Activated T-helper 9 cell treated with anti-CD3 and anti-CD28 coated beads, Interleukin-2, amount 50 U/mL, for 16 hours (primary cell): ENCODE measurements at places on chromosomes 2 and 18.

DNA sequence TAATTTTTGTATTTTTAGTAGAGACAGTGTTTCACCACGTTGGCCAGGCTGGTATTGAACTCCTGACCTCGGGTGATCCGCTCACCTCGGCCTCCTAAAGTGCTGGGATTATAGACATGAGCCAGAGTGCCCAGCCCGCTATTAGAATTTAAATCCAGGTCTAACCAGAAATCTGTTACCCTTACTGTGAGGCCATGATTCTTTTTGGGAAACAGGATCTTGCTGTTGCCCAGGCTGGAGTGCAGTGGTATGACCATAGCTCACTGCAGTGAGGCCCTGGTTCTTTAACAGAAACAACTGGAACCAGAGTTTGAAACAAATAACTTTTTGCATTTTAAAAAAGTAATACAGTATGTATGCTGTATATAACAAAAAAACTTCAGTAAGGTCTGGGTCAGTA lies 75.7 kb downstream of the NOL10 start:
- DNase-seq, result no peak

DNA sequence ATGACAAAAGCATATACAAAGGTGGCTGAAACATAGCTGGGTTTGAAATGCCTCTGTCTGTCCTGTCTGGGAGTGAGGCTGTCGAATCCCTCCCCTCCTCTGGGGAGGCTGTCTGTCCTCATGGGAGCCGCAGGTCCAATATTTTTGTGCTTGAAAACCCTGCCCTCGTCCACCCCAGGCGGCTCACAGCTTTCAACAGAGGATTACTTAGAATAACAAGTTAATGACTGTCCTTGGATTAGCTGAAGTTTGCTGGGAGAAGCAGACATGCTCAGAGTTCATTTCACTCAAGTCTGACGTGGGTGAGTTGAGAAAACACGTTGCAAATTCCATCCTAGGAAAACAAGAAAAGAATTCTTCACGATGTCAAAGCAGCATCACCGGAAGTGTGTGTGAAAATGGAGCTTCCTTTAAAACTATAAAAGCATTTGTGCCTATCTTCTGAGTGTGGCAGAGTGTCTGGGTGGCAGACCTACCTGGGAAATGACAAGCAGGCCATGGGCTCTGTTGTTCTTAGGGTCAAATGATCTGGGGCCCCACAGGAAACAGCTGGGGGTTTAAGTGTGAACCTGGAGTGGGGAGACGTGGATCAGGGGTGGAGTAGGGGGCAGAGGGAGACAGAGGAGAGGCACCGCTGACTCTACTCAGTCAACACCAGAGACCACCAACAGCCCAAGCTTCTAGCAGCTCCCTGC lies 77.1 kb downstream of the DDX1 start:
- no peak for DNase-seq

DNA sequence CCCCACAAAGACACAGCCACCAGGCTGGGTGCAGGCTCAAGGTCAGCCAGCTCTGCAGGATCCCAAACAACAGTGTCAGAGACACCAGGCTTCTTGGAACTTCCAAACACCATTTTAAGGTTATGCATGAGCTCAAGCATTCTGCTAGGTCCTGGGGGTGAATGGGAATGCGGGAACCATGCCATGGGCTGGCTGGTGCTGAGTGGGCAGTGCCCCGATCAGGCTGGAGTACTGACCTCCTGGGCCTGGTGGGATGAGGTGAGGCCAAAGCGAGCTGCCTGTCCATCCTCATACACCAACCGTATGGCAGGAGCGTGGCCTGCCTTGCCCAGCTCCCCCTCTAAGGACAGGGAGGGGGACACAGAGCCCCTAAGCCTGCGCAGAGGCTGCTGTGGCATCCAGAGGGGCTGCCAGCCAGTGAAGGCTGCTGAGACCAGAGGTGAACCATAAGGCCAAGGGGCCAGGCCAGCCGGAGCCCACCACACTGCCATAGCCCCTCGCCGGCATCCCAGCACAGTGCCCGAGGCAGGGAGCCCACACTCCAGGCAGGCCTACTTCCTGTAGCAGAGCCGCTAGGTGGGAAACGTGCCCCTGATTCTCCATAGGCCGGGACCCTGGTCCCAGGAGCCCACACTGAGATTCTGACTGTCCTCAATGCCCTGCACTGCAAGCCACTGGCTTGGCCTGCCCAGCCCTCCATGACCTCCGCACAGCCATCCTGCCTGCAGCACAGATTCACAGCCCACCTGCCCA lies 135.0 kb downstream of the HDAC4 start:
- no peak for DNase-seq

DNA sequence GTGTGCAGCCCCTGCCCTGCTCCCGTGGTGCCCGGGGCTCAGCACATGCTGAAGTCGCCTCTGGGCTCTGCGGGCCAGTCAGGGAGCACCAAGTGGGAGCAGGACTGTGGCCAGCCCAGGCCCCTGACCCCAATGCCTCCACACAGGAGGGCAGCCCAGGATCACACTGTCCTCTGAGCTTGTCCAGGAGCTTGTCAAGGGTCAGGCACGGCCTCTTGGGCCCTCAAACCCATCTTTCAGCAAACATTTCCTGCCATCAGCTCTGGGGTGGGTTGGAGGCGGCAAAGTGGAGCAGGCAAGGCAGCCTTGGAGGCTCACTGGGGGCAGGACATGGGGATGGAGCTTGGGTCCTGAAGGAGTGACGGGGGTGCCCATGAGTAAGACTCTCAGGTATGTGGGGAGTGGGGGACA lies 10.3 kb downstream of the SNED1 start:
- DNase-seq, result no peak

- no peak for DNase-seq
Measured at GRCh38 chr2:40421631-40422297, 30.1 kb downstream of the SLC8A1 start.

- DNase-seq, result no peak
Measured at GRCh38 chr2:139020287-139020686, 240.1 kb upstream of the NXPH2 start.

- DNase-seq, result no peak
Measured at GRCh38 chr2:74036450-74037195, 51.9 kb downstream of the TET3 start.

GRCh38 chr2:158049129-158049855 lies 52.4 kb upstream of the UPP2 start:
- DNase-seq, result no peak

- no peak for DNase-seq
Measured at GRCh38 chr2:128324897-128325410, 6.3 kb upstream of the HS6ST1 start.

- DNase-seq, result no peak
Measured at GRCh38 chr2:236984046-236984445, 101.6 kb upstream of the COPS8 start.

GRCh38 chr2:11889101-11889850 lies 142.8 kb downstream of the LPIN1 start:
- DNase-seq, result no peak

DNA sequence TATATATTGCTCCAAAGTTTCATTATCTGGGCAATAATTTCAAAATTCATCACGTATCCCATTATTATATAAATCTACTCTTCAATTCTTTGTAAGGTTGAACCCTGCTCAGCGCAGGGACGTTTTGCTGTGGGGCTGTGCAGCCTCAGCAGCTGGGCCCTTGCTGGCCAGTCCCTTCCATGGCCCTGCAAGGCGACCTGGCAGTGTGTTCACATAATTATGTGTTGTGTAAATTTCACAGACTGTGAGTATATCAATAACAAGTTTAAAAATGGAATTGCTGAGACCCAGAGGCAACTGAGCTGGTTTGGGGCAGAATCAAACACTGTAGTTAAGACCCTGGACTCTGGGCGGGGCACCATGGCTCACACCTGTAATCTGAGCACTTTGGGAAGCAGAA lies 16.1 kb upstream of the MAL start:
- no peak for DNase-seq

- DNase-seq, result no peak
Measured at GRCh38 chr2:240794178-240794721, 25.8 kb downstream of the KIF1A start.

DNA sequence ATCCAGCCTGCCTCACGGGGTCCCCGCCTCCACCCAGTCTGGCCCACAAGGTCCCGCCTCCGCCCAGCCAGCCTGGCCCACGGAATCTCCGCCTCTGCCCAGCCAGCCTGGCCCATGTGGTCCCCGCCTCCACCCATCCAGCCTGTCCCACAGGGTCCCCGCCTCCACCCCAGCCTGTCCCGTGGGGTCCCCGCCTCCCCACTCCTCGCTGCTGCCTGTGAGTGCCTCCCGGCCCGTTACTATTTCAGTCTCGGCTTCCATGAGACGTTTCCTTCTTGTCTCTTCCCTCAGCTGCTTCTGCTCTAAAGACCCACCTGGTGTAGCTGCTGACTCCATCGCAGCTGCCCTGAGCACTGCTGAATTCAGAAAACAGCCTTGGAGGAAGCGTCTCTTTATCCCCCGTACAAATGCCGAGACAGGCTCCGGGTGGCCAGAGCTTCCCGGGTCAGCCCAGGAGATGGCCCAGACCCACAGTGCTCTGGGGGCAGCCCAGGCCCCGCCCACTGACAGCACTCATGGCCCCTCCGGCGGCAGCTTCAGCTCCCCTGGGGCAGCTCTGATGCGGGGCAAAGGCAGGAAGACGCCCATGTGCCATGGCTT lies 69.8 kb downstream of the NFATC1 start:
- no peak for DNase-seq

DNA sequence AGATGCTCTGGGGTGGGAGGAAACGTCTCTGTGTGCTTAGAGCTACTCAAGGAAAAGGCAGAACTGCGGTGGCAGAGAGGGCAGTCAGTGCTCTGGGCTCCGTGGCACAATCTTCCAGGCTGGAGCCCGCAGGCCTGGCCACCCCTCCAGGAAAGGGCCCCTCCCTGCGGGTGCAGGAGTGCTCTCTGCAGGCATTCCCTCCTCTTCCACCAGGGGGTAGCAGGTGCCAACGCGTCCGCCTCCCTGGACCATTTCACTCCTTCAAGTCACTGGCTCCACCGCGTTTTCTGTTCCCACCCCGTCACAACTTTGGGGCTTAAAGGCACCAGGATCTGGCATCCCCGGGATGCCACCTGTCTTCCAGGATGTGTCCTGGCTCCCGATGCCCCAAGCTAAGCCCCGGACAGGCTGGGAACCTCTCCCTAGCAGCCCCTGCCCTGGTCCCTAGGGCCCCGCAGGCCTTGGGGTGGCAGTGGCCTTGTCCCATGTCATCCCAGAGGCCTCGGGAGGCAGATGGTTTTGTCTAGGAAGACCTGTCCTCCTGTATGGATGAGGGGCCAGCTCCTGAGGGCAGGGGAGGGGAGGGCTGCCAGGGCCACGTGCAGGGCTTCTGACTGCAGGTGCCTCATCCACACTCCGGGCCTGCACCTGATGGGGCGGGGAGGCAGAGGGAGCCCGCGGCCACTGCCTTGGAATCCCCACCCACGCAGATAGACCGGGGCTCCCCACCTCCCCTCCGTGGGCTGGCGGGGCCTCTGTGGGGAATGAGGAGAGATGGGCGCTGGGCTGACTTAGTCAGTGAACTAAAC lies 26.4 kb downstream of the KCNIP3 start:
- no peak for DNase-seq

DNA sequence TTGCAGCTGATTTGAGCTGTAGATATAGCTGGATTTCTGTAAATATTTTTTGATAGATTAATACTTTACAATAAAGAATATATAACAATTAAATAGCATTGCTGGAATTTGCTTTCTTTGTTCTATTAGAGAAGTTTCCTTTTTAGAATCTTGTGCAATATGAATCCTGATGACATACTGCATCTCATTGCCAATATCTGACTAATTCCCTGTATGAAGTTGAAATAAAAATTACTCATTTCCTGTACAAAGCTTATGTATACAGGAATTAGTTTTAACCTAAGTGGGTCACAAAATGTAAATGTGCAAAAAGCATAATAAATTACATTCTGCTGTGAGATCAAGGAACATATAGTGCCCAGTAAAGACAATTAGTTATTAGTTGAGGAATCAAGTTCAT lies 72.8 kb upstream of the TMEFF2 start:
- no peak for DNase-seq

- no peak for DNase-seq
Measured at GRCh38 chr18:56322406-56322805, 316.0 kb downstream of the TXNL1 start.

GRCh38 chr18:42534313-42534712 lies 579.3 kb downstream of the PIK3C3 start:
- no peak for DNase-seq

GRCh38 chr2:170047331-170048065 lies 130.4 kb upstream of the MYO3B start:
- DNase-seq, result no peak

DNA sequence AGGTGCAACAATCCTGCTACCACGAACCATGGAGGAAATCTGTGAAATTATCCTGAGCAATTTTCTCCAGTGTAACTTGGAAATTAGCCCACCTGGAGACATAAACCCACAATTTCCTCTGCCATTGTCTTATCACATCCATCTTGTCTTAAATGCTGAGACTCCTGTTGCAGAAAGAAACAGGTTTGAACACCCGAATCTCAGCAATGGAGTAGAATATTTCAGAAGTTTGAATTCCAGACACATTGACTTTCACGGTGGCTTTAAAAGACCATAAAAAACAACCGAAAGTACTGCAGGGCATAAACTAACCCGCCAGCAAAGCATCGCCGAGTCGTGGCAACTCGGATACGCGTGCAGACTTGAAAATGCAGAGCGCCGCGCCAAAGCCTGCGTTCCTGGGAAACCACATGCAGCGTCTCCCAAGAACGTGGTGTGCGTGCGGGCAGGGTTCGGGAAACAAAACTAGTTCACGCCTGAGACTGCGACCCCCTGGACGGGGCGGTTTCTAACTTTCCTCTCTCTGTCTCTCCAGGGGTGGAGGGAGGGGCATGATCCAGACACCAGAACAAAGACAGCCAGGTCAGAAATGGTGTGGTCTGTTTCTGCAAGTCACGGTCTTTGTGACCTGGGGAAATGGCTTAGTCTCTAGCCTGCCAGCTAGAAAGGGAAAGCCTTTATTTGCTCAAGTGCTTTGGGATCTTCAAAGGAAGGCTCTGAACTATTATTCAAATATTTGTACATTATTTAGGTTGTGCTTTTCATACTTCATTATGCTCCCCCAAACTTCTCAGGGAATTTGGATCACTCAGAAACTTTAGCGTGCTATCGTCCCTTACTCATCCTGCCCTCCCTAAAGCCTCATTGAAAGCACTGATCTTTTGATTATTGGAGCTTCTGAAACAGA lies 26.9 kb upstream of the KCTD1 start:
- no peak for DNase-seq

DNA sequence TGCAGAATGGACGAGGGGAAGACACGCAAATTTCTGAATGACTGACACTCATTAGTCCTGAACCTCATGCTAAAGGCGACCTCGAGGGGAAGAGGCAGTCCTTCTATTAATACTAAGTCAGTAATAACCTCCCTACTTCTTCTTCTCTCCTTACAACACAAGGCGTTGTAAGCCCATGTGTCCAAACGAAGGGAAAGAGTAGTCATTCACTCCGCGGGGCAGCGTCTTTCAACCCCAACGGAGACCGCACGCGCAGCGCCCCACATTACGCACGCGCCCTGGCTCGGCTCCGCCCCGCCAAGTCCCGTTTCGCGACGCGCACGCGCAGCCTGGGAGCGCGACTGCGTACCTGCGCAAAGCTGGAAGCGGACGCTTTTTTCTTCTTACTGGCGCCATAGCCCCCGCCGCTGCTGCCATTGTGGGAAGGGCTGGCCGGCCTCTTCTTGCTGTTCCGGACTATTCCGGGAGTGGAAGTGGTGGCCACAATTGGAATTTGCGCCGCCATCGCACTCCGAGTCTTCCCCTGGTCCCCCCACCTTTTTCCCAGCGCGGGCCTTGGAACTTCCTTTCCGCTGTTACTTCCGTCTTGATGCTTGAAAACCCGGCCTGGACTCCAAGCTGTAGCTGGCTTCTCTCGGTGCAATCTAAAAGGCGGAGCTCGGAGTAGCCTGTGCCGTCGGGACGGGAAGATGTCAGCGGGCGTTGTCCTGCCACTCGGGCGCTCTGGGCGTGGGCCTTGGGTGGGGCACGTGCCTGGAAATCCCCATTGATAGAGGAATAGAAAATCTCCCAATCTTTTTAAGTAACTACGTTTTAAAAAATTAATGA lies at the start of gene INO80C:
Gene INO80C, minus strand, starts transcription at position 591 of the 828 bp plus-strand sequence. Its CDS starts 86 bp downstream, at position 505.
- peak; percentile 90 for DNase-seq
